ENCODE measurements at places on chromosomes 5 and 9.

DNA sequence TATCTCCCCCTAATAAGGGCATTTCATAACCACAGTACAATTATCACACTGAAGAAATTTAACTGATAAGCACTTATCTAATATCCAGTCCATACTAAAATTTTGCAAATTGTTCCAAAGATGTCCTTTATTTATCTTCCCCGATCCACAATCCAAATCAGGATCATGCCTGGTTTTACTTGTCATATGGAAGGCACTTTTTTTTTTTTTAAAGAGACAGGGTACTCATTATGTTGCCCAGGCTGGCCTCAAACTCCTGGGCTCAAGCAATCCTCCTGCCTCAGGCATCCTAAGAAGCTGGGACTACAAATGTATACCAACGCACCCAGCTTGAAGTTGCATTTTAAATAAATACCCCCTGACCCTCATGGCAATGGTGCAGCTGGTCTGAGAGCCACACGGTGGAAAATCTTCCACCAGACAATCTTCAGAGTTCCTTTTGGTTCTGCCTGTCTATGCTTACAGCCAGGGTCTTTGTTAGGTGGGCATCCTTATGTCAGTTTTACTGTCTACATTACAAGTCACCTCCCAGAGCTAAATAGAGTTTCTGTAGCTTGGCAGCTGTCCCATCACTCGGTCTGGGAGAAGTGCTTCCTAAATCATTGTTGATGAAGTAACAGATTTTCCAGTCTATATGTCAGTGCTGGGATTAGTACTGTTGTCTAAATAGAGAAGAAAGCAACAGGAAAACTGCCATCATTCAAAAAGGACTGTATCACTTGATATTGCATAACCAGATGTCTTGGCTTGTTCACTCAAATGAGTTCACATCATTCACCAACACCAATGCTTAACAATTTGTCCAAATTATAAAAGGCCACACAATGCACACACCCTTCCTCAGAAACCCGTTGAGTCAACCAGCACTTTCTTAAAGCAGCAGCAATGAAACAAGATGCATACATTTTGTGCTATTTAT lies 26.4 kb downstream of the PTPN3 start:
- DNase-seq = no peak

DNA sequence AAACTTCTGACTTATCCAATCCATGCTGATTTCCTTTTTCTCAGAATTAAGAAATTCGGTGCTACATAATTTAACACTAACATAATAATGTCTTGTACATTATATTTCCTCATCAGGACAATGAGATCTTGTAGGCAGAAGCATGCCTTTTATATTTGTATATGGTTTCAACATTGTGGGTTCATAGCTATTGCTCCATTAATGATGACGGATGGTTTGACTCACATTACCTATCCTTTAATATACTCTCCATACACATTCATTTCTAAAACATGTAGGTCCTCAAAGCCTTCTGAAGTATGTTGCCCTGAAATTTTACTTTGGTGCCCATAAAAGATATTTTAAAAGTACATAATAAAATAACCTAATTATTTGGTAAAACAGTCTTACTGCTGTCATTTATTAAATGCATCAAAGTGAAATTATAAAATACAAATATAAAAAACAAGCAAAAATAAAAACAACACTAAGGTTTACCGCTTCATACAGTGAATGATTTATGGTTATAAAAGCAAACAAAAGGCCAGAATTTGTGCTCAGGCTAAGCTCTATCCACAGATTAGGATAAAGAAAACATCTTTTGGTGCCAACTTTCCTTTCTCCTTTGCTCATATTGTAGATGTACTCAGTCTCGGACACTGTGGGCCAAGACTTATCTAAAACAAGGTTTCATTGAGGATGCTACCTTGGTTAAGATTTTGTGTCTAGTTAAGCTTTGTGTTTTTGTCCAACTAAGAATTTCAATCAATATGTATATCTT lies 61.2 kb upstream of the GCNT4 start:
- no peak for DNase-seq

- DNase-seq = no peak
These were observed 1228.0 kb upstream of the C9orf72 start for GRCh38 chr9:28801144-28801799.

- DNase-seq = no peak
These were observed 5.8 kb downstream of the GLRX start for GRCh38 chr5:95816776-95817175.

GRCh38 chr9:20387062-20387461 lies 235.2 kb downstream of the MLLT3 start:
- DNase-seq = no peak

DNA sequence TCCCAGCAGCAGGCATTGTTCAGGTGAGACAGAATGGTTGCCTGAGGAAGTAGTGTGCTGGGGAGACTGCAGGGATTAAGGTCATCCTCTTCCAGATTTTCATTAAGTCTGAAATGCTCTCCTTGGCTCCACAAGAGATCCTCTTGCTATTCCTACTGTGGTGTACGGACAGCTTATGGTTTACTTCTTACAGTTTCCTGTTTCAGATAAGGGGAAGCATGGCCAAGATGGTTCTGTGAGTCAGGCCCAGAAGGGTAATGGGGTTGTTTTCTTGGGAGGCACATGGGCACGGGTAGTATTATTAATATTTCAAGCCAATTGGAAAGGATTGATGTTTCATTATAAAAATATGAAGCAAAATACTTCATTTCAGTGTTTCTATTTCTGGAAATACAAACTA lies 42.9 kb downstream of the GLRX start:
- no peak for DNase-seq

DNA sequence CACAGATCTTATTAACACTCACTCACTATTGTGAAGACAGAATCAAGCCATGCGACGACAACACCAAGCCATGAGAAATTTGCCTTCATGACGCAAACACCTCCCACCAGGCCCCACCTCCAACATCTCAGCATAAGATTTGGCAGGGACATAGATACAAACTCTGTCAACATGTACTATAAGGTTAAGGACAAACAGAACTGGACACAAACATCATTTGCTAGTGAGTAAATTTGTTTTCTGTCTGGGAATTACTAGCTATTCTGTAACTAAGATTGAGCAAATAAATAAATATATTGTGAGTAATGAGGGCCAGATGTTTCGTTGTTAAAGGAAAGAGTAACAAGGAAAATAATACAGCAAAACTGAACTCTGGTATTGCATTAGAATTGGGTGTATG lies 15.7 kb upstream of the KCNN2 start:
- no peak for DNase-seq

GRCh38 chr9:31745468-31745867 lies 639.0 kb upstream of the ACO1 start:
- DNase-seq = no peak

DNA sequence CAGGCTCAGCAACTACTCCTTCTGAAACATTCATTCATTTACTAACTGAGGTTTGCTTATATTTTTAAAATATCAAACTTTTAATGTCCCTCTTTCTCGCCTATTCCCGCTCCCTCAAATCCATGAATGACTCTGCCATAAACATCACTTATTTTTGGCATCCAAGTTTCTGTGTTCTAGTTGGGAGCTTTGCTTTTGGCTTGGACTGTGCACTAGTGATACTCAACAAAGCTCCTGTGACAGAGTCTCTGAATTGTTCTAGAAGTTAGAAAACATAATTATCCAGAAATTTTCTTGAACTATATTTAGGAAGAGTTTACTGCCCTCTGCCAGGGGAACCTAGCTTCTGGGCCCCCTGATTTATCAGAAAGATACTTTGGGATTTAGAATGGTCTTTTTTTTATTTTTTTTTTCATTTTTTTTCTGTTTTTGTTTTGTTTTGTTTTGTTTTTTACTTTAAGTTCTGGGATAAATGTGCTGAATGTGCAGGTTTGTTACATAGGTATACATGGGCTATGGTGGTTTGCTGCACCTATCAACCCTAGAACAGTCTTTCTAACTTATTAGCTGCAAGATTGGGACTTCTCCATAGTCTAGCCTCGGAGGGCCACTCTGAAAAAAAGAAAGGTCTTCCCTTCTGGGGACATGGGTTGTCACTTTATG lies 64.7 kb upstream of the PTGER4 start:
- DNase-seq = no peak

DNA sequence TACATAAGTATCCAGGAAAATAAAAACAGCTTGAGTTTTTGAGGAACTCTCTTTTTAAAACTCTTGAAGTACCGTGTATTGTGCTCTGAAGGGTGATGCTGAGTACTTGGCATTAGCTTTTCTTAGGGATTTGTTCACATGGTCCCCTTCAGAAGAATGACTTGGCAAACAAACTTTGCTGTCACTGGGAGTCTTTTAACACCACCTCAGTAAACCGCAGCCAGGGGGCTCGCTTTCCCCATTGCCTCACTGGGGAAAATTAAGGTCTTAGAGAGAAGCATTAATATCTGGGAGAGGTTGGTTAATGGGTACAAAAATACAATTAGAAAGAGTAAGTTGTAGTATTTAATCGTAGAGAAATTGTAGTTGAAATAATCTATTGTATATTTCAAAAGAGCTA lies 105.9 kb upstream of the DAP start:
- DNase-seq = no peak

DNA sequence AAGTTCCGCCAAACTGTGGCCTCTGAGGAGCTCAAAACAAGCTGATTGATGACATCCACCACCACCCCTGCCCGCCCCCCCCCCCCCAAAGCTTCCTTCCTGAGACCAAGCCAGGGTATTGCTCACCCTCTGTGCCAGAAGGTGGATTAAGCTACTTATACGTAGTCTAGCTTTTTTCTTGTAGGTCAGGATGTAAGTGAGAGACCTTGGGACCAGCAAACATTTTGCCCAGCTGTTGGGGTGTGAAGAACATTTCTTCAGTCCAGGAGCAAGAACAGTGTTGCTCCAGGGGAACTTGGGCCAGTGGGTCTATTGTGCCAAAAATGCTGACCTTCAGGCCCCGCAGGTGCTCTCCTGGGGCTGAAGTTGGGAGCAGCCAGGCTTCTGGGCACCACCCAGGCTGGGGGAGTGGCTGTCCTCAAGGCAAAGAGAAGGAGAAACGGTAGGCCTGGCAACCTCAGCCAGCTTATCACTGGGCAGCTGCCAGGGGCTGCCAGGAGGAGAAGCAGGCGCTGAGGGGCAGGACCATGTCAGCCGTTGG lies 18.0 kb downstream of the NEURL1B start:
- DNase-seq = peak; percentile 87

DNA sequence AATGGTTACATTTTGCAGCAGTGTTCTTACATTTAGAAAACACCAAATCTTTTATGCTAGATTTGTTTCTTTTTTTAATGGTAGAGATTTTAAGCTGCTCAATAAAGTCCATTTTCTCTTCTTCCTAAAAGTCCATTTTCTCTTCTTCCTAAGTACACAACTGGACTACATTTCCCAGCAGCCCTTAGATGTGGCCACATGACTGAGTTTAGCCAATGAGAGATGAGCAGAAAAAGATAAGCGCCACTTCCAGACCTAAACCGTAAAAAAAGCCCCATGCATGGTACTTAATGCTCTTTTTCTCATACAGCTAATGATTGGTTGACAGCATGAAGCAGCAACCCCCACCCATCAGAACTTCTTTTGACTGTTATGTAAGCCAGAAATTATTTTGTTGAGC lies 206.7 kb downstream of the FAM114A2 start:
- no peak for DNase-seq

- no peak for DNase-seq
These were observed 30.3 kb downstream of the TPPP start for GRCh38 chr5:662751-663435.

GRCh38 chr5:125894383-125894782 lies 528.8 kb upstream of the GRAMD2B start:
- no peak for DNase-seq

DNA sequence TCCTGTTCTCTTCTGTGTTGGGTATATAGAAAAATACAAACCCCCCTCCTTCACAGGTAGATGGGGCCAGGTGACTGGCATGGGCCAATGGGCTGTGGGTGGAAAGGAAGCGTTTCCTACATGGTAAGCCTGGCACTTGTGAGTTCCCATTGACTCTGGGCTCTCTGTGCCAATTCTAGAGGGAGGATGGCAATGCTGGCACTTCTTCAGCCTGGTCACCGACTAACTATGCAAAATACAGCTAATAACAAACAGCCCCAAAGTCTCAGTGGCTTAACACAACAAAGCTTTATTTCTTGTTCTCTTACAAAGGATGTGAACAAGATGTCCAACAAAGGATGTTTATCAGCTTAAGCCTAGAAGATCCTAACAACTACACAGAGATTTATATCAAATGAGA lies 258.1 kb downstream of the SYK start:
- no peak for DNase-seq

GRCh38 chr5:28967848-28968247 lies 1929.5 kb upstream of the CDH9 start:
- no peak for DNase-seq

DNA sequence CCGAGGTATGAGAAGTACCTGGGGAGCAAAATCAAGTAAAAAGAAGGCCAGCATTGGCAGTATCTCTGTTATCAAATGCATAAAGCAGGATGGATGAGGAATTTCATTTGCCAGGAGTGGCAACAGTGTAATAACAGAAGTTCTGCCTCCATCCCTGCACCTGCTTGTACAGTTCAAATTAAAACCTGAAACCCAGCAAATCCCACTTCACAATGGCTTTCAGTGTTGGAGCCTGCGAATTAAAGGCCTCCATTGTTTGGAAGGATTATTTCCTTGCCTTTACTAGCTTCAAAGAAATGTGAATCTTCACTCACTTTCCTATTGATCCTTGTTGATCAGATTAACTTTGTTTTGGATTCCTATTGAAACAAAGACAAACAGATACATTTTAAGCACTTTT lies 31.5 kb upstream of the IRX1 start:
- no peak for DNase-seq

GRCh38 chr9:125103770-125104460 lies 39.4 kb downstream of the SCAI start:
- DNase-seq = no peak

DNA sequence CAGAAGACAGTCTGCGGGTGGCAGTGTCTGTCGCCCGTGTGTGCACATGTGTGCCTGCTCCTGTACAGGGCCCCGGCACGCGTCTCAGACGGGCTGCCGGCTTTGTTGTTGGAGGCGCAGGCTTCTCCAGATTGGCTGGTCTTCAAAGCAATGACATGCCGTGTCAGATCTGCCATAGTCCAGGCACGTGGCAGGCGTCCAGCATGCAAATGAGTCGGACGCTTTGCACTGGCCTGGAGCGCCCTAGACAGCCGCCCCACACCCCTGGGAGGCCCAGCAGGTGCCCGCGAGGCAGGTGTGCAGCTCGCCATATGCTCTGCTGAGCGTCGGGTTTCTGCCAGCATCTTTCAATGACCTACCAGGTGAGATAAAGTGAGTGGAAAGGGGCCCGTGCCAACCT lies 71.5 kb downstream of the GADD45G start:
- no peak for DNase-seq

GRCh38 chr9:129023908-129024233 lies 4.3 kb downstream of the SH3GLB2 start:
- DNase-seq = no peak

DNA sequence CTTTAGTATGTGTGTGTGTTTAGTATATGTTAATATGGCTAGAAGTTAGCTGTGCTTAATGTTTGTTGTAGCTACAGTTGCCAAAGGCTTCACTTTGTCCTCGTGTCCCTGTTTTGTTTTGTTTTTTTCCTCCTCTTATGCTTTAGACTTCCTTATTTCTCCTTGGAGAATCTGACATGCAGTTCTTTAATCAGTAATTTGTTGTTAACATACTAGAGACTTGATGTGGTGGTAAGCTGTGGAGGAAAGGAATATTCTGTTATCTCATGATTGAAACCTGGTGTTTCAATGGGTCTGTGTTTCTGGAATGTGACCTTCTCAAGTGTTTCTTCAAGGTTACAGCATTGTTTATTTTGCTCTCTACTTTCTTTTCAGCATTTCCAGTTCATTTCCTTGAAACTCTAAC lies 515.6 kb upstream of the ST8SIA4 start:
- no peak for DNase-seq
